Activated T-cell treated with anti-CD3 and anti-CD28 coated beads, Interleukin-2, amount 50 U/mL, for 48 hours (primary cell): ENCODE measurements at places on chromosomes 7 and 10.

- no peak for DNase-seq
Measured at GRCh38 chr7:87850836-87851593, 25.1 kb downstream of the SLC25A40 start.

DNA sequence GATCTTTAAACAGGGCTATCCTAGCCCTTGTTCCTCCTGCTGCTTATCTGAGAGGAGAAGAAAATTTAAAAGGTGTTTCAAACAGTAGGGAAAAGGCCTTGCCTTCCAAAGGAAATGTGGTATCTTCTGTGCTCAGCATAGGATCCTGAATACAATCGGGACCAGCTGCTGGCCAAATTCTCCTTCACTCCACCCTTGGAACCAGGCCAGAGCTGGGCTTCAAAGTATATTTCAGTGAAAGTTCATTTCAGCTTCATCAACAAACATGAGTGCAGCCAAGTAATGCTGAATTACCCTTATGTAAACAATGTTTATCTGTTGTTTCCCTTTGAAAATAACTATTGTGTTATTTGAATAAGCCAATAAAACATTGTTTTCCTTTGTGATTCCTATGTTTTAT is 146.5 kb upstream of the MEOX2 start:
- no peak for DNase-seq

- no peak for DNase-seq
Measured at GRCh38 chr10:79425074-79425532, 20.3 kb downstream of the ZCCHC24 start.

GRCh38 chr10:117514971-117515370 is 27.6 kb upstream of the EMX2 start:
- no peak for DNase-seq

DNA sequence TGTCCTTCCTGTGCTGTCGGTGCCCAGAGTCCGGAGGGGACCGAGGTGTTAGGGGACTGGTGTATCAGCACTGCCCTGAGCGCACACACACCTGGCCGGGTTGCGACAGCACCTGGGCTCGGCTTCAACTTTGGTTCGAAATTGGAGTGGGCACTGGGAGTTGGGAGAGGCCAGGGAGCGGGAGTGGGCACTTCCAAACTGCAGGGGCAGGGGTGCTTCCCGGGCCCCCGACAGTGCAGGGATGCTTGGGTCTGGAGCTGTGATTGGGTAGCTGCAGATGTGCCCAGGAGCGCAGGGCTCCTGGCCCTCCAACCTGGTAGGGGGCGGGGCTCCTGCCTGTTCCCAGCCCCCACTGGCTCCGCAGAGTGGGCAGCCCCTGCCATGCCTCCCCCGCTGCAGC is 7.7 kb downstream of the BBS9 start:
- DNase-seq = no peak

DNA sequence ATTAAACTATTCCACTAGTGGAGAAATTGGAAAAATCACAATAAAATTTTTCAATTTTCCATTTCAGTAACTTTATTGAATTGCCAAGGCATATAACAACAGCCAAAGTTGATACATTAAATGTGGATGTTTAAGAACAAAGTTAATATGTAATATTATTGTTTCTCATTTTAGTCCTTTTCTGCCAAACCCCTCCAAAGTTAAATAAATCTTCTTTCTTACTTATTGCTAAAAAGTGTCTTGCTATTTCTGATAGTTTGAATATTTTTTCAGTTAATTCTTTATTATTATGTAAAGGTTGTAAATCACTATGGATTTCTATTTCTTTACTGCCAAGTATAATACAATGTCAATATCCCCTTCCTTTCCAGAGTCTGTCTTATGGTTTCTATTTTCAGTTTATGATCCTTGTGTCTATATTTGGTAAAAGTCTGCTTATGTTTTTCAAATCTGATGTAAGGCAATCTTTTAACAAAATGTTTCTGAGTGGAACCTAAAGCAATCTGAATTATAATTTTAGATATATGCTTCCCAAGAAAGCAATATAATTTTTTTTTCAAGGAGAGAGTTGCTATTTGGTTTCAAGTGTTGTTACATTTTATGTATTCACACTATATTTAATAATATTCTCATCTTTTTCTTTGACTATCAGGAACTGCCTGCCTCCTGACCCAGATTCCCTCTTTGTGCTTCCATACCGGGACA is 80.3 kb upstream of the RHOBTB1 start:
- DNase-seq = no peak

- DNase-seq = no peak
Measured at GRCh38 chr7:94556028-94556427, 46.4 kb downstream of the CASD1 start.

- no peak for DNase-seq
Measured at GRCh38 chr10:81104494-81104893, 566.8 kb downstream of the SH2D4B start.

- DNase-seq = no peak
Measured at GRCh38 chr10:33055625-33056024, 97.6 kb upstream of the ITGB1 start.

DNA sequence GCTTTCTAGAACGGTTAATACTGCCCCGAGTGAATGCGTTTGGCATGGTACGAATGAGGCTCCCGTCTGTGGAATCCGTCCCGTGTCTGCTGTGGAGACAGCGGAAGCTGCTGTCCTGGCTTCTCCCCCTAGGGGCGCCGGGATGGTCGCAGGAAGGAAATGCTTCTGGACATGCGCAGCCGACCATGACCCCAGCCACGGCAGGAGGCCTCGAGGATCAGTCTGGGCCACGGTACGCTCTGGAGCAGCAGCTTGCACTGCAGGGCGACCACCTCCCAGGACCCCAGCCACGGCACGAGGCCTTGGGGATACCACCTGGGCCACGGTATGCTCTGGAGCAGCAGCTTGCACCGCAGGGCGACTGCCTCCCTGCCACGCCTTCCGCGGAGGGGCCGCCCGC is 107.9 kb downstream of the CYTH3 start:
- DNase-seq = no peak

DNA sequence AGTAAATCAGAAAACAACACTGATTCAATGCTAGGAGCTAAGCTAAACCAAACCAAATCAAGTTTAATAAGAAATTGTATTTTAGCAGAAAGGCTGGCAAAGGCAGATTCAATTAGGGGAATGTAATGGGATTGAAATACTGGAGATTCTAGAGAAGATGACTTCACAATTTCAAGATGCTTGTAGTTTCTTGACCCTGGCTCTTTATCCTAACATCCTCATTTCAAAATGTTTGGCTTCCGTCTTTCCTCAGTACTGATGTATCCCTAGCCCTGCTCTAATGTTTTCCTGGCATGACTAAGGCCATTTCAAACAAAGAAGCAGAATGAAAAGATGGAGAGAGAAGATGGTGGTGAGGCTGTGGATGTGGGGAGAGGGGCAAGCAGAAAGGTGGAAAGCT is 2.7 kb upstream of the JCAD start:
- DNase-seq = no peak

- no peak for DNase-seq
Measured at GRCh38 chr10:96856317-96856716, 24.2 kb downstream of the LCOR start.

GRCh38 chr7:38428041-38428440 is 154.6 kb upstream of the TARP start:
- no peak for DNase-seq

DNA sequence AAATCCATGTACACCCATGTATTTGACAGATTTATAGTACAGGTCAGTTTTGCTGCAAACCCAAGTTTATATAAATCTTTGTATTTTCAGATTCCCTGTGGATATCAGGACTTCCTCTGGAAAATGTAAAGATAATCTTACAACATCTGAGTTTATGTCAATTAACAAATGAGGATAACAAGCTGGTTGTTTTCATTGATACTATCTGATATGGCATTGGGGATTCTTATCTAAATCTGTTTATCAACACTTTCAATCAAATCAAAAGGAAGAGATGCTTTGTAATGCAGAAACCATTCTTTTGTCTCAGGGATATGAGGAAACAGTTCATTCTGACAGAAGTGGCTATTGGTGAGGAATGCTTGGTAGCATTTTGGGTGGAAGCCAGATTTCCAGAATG is 64.9 kb upstream of the FAM204A start:
- no peak for DNase-seq

- no peak for DNase-seq
Measured at GRCh38 chr7:7681936-7682329, 36.5 kb downstream of the RPA3 start.

DNA sequence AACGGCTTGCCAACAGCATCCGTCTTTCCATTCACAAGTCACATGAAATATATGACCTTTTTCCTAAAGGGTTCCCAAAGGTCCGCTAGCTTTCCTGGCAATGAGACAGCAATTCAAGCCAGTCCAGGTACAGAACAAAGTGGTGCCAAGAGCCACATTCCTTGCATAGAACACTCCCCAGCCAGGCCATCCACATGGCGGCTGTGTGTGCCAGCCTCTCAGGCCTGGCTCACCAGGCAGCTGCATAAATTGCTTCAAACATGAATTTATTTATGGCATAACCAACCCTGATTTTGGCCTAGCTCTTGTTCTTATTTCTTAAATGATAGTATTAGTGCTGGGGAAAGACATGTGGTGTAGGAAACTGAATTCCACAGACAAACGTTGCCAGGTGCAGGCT is 63.7 kb upstream of the CREB5 start:
- DNase-seq = no peak

DNA sequence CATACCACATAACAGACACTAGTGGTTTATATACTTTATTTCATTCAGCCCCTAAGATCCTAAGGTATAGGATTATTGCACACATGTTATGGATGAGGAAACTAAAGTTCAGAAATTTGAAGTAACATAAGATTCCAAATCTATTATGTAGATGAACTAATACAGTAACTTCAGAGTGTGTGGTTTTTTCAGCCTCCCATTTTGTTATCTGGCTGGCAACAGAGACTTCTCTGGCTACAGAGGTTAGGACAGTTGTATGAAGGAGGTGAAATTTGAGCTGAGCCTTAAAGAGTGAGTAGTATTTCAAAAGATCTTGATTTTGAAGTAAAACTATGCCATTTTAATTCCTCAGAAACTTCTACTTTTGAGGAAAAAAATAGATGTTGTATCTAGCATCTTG is 125.4 kb downstream of the MAPK8 start:
- DNase-seq = no peak

- no peak for DNase-seq
Measured at GRCh38 chr7:120837599-120837998, 20.3 kb downstream of the TSPAN12 start.

DNA sequence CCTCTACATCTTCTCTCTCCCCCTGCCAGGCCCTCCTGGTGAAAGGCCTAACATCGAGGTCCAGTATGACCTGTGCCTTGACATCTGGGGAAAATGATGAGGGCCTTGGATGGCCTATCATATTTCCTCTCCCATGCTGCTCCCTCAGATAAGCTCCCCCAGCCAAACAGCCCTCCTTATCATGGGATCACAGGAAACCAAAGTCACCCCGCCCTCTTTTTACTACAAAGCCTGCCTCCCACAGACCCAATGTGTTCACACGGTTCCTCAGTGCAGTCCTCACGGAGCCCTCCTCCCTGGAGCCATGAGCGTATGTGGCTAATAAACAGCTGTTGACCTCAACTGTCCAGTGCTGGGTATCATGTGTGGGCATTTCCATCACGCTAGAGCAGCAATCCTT is 32.0 kb downstream of the C10orf90 start:
- DNase-seq = no peak

GRCh38 chr7:12898620-12899019 is 211.2 kb downstream of the ARL4A start:
- DNase-seq = no peak

GRCh38 chr10:6918305-6918704 is 338.2 kb upstream of the PRKCQ start:
- DNase-seq = peak; percentile 81

- DNase-seq = no peak
Measured at GRCh38 chr7:126449611-126450268, 803.0 kb downstream of the GRM8 start.

DNA sequence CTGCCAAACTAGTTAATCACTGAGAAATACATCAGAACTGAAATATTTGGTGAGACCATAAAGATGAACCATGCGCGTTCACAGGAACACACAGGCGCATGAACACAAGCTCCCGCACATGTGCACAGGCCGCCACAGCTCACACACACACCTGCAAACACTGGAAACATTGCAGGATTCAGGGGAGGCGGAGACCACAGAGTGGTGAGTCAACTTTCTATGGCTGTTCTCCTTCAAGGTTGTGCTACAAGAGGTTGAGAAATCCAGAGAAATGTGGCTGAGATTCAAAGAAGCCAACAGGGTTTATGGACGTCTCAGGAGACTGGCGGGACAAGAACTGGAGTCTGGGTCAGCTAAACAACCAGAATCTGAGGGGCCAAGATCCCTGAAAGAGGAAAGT is 17.8 kb downstream of the ESYT2 start:
- DNase-seq = peak; percentile 72

GRCh38 chr10:82737549-82737948 is 862.6 kb downstream of the NRG3 start:
- DNase-seq = no peak

DNA sequence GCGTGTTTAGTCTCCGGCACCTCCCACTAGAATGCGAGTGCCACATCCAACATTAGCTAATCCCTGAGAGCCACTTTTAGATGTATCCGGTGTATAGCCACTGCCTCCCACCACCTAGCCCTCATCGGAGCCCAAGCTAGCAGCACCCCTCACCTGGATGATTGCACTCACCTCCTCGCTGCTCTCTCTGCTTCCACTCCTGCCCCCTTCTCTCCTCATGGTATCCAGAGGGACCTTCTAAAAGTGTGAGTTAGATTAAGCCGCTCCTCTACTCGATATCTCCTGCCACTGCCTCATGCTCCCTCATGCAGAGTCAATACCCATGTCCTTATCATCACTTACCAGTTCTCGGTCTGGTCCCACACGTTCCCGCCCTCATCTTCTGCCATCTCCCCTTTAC is 125.3 kb downstream of the RAB11FIP2 start:
- DNase-seq = no peak

GRCh38 chr7:116271963-116272886 is 61.9 kb downstream of the TES start:
- no peak for DNase-seq

GRCh38 chr7:15011289-15011688 is 108.7 kb upstream of the DGKB start:
- no peak for DNase-seq

DNA sequence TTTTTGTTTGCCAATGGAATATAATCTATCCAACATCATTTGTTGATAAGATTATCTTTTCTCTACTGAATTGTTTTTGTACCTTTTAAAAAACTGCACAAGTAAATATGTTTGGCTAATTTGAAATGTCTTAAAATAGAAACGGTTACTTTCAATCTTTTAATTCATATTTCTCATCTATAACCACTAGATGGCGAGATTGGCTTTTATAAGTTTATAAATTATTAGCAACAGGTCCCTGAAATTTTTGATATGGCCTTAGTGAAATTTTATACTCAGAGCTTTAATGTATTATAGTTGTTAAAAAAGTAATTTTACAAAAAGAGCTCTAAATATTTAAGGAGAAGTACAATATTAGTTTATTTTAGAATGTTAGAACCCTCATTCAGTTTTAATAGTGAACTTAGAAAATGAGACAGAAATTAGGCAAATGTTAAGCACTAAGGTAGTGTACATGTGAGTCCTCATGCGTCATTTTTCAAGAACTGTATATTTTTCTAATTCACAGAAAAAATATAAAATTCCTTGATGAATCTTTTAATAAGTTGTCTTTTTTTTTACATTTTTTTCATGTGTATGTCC is 592.5 kb downstream of the ARL4A start:
- no peak for DNase-seq
